ENCODE measurements at places on chromosomes 12 and 14.
A peak's percentile ranks its signal among the peaks of the same experiment; 100 is the strongest.

GRCh38 chr12:122102331-122102730 lies 23.8 kb downstream of the MLXIP start:
- DNase-seq, result no peak

- DNase-seq, result no peak
These were observed 28.4 kb upstream of the GAS2L3 start for GRCh38 chr12:100545092-100545491.

DNA sequence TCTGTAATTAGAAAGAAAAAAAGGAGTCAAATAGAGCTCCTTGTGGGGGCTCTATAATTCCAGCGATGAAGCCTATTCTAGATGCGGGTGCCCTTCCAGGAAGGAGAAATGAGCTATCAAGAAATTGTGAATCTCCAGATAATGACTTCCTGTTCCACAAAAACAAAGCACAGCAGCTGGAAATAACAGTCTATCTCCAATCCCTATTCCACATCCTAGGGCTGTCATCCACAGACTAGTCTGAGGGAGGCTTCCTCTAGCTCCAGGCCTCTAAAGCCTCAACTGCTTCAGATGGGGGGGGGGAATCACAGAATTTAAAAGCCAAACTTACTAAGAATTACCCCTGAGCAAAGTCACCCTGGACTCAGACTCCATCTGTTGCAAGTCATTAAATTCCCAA lies 77.4 kb upstream of the GTF2A1 start:
- no peak for DNase-seq

GRCh38 chr12:2390133-2390532 lies 337.3 kb downstream of the CACNA1C start:
- DNase-seq, result no peak

- DNase-seq, result no peak
These were observed 34.7 kb downstream of the SPTB start for GRCh38 chr14:64844969-64845536.

GRCh38 chr12:12527820-12528296 lies 34.8 kb downstream of the DUSP16 start:
- no peak for DNase-seq

DNA sequence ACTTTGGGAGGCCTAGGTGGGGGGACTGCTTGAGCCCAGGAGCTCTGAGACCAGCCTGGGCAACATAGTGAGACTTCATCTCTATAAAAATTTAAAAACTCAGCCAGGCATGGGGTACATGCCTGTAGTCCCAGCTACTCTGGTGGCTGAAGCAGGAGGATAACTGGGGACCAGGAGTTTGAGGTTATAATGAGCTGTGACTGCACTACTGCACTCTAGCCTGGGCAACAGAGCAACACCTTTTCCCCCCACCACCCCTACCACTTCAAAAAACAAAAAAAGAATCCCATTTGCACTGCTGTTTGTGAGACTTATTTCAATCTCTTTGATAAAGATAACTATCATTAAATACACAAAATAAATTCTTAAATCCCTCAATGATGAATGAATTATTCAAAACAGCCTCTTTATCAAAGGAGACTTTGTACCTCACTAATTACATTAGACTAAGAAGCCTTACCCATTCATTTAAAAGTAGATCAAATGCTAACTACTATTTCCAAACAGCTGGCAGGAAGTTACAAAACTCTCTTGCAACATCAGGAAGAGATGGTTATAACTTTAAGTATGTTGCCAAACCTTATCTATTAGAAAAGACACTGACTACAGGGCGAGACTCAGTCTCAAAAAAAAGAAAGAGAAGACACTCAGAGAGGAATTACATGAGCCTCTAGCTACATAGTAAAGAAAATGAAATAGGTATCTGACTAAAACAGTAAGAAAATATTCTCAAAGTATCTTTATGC lies 14.7 kb downstream of the BLTP3B start:
- DNase-seq, result peak; percentile 45

DNA sequence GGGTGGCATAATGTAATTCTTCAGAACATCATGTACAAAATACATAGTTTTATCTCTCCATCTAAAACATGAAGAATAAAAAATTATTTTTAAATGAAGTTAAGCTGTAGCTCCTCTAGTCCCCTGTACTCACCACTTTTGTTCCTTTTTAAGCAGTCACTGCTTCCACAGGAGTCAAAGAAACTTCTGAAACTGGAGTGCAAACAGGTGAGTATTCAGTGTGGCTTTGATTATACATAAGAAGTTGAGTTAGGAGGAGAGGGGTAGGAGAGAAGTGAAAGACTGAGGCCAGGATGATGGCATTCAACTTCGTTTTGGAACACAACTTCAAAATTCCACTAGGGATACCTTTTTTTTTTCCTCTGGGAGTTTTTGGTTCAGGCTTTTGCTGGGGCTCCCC lies 131.4 kb upstream of the CNTN1 start:
- no peak for DNase-seq

GRCh38 chr12:119681728-119682638 lies 14.1 kb downstream of the PRKAB1 start:
- no peak for DNase-seq

GRCh38 chr12:61757831-61758505 lies 502.2 kb upstream of the USP15 start:
- DNase-seq, result no peak

- no peak for DNase-seq
These were observed 8.0 kb upstream of the EVL start for GRCh38 chr14:100056964-100057795.

- DNase-seq, result no peak
These were observed 45.5 kb downstream of the ZFP36L1 start for GRCh38 chr14:68747393-68747792.

- no peak for DNase-seq
These were observed 5.4 kb downstream of the DDN start for GRCh38 chr12:48993787-48994186.

Data from GM04503 (cell line).